MCF 10A (cell line): ENCODE measurements at places on chromosomes 7 and 10.

DNA sequence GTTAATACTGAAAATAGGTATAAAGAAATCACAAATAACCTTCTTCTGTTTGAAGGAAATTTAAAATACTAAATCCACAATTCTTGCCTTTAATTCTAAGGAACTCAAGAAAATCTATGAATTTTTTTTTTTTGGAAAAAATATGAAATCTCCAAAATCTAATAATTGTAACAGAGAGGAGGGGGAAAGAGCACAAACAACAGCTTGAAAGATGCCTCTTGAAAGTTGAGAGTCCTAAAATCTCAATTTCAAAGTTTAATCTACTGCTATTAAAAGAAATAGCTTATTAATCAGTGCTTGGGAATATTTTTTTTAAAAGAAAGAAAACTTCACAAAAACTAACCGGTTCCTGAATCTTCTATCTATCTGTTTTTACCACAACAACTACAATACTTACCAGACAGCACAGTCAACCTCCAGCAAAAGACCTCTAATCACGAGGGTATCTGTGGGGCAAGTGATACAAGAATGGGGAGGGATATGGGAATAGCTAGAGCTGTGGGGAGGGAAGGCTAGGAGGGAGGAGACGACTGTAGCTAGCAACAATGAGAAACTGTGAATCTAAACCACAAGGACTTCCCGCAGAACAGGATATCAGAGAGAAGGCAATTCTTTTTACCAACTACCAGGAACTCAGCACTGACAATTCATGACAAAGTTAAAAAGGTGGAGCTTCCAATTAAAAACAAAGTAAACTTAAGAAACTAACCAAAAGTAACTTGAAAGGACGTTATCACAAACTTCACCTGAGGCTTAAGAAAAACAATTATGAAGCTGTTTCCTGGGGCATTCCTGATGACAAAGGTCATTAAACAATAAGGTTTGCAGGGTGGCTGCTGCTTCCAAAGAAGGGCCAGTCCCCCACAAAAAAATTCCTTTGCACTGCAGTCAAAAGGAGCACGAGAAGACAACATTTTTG is at the start of gene USP54:
USP54 (minus strand) TSS at position 462 of the 919 bp plus-strand sequence. CDS start 15,684 bp downstream, outside the sequence.
- peak; percentile 26 for DNase-seq

DNA sequence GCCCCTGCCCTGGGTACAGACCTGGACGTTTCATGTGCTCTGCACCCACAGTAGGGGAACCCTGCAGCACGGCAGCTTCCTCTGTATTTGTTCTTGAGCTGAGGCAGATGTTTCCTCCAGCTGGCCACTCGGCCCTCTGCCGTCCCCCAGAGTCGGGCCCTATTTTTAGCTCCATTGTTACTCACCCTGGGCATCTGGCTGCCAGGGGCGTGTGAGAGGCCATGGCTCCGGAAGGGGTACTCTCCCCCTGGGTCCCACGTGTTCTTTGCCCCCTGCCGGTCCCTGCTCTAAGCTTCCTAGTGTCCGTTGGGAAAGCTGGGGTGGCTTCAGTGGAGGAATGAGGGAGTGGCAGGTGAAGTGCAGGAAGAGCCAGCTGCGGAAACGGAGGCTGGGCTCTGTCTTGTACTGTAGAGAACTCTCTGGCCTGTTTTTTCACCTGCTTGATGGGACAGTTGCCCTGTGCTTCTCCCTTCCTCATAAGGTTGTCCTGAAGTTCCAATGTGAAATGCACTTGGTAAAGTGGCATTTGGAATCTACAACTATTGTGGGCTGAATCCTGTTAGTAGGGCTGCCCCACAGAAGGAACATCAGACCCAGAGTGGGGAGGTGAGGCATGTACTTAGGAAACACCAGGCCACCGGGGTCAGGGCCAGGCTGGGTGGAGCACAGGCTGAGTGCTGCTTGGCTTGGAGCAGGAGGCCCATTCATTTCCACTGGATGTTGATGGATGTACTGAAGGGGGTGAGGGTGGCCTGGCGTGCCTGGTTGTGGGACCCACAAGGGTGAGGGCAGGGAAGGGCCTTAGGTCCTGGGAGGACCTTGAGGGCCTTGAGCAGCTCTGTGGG is 30.6 kb downstream of the PALD1 start:
- no peak for DNase-seq

DNA sequence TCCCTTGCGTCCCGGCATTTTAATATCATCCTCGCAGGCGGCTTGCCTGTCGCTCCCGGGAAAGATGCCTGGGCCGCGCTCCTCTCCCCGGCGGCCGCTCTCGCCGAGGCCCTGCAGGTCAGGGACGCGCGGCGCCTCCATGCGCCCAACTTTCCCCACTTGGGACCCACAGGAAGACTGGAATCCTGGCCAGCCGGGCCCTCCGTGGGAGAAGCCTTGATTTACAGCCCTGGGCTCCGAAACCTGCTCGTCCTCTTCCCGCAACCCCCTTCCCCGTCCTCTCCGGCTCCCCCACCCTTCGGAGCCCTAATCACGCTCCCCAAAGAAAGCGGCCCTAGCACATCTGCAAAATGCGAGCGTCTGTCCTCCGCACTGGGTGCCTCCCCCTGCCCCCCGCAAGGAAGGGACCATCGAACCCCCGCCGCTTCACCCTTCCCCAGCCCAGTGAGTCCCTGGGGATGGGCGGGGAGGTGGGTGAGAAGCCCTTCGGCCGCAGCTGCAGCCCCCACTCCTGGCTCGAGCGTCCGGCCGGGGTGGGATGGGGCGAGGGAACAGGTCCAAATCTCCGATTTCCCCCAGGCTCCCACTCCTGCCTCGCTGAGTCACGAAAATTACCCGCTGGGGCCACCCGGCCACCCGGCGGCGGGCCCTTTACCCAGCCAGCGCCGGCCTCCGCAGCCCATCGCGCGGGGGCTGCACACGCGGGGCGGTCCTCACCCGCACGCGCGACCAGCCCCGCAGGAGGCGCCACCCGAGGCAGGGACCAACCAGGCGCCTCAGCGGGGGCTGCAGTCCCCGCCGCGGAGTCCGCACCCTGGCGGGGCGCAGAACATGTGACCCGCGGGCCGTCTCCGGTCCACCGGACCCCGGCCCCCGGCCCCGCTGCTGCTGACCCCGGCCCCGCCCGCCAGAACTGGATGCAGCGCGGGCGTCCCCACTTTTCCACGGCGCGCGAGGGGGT is 695 bp downstream of the HSPA12A start:
- no peak for DNase-seq

GRCh38 chr7:29196191-29196590 is 1.6 kb downstream of the CHN2 start:
- DNase-seq = no peak

- DNase-seq = peak; percentile 67
Measured at GRCh38 chr10:117736655-117737054, 194.1 kb downstream of the EMX2 start.

- no peak for DNase-seq
Measured at GRCh38 chr7:45704683-45705016, 130.5 kb downstream of the ADCY1 start.

DNA sequence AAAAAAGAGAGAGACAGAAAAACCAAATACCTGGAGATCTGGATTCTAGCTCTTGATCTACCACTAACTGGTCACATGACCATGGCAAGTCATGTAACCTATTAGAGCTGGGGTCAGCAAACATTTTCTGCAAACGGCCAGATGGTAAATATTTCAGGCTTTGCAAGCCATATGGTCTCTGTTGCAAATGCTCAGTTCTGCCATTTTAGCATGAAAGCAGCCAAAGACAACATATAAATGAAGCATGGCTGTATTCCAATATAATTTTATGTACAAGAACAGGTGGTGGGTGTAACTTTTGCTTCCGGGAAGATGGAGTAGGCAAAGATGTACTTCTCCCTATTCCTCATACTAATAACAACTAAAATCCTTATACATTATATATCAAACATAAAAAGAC is 6.7 kb downstream of the FRA10AC1 start:
- DNase-seq = no peak

DNA sequence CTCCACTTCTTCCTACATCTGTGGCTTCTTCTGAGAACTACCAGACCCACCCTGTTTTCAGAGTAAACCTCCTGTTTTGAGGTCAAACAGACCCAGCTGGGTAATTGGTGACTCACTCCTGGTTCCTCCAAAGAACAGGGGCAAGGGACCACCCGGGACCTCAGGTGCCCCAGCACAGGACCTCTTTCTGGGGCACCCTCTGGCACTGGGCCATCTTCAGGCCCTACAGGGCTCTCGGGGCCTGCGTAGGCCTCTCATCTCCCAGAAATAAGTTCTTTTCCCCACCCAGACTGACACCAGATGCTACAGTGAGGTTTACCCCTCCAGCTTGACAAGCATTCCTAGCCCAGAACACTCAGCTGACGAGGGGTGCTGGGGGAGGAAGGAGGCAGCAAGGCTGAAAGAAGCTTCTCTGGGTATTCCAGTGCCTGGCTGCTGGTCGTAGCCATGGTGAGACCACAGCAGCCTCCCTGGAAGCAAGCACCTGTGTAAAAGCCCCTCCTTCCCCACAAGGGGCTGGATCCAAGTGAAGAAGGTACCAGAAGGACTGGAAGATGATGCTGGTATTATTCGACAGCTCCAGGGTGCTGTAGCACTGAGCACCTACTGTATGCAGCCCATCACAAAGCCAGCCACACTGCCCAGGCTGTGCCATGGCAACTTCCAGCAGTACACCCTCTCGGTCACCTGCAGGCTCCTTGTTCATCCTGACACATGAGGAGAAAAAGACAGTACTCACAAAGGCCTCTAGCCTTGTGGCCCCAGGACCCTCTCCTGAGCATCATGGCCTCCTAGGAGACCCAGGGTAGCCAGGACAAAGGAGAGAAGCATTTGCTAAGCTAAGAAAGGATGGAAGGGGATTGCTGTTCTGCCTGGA is 47.4 kb downstream of the ALOX5 start:
- no peak for DNase-seq

DNA sequence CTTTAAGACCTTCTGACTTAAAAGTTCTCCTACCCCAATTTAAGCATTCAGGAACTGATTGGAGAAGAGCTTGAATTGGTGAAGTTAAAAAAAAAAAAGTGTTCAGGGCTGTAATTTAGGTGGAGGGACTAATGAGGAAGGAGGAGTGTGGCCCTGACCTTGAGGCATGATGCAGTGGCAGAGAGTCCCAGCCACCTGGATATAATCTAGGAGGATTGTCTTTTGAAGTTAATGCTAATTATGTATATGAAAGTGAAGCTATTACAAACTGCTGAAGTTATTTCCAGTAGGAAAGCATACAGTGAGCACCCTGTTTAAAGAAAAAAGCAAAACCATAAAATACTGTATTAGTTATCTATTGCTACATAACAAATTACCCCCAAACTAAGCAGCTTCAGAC is 31.5 kb downstream of the ADD3 start:
- DNase-seq = no peak

- no peak for DNase-seq
Measured at GRCh38 chr10:28709001-28709710, 31.8 kb downstream of the BAMBI start.

GRCh38 chr7:141232286-141233051 is 158.6 kb downstream of the TMEM178B start:
- no peak for DNase-seq

DNA sequence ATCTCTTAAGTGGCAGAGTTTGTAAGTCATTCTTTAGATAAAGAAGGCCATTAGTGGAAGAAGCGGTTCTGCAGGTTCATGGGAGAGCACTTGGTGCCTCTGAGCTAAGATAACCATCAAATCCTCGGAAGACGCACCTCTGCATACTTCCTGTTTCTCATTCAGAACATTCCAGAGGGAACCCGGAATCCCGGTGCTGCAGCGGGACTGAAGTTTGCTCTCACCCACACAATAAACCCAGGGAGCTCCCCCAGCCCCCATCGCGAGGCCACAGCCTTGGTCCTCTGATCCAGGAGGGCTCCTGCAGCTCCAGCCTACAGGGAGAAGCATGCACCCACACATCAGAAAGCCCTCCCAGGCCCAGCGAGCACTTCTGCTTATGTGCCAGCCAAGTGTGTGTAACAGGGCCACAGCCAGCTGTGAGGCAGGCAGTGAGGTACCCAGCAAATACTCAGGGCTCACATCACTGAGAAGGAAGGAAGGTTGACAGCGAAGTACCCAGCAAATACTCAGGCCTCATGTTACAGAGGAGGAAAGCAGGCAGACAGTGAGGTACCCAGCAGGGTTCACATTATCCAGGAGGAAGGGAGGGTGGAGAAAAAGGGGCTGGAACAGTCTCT is 142.4 kb downstream of the DIP2C start:
- DNase-seq = no peak

- DNase-seq = no peak
Measured at GRCh38 chr7:19783541-19783940, 10.1 kb upstream of the TMEM196 start.

GRCh38 chr7:132941905-132942304 is 140.0 kb downstream of the CHCHD3 start:
- no peak for DNase-seq

- no peak for DNase-seq
Measured at GRCh38 chr7:33964417-33965182, 59.3 kb downstream of the BMPER start.

DNA sequence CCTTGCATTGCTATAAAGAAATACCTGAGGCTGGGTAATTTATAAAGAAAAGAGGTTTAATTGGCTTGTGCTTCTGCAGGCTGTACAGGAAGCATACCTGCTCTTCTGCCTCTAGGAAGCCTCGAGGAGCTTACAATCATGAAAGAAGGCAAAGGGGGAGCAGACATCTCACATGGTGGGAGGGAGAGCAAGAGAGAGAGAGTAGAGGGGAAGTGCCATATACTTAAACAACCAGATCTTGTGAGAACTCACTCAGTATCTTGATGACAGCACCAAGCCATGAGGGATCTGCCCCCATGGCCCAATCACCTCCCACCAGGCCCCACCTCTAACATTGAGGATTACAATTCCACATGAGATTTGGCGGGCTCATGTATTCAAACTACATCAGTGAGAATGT is 79.1 kb upstream of the HECW1 start:
- DNase-seq = no peak

DNA sequence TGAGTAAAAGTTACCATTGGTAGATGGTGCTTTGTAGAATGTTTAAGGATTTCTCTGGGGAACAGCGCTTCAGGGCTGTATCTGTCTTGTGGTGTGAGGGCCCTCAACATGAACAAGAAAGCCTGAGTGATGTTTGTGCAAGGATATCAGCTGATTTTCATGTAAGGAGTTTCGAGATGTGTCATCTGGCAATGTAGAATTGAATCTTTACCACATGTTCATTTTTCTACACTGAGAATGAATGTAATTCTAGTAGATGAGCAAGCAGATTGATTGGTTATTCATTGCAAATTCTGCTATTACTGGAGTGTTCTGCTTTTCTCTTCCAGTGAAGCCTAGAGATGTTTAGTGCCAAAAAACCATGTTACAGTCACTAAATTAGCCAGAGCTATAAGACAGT is 87.7 kb downstream of the ST7 start:
- DNase-seq = no peak

- DNase-seq = no peak
Measured at GRCh38 chr10:59493017-59493416, 130.7 kb upstream of the FAM13C start.

GRCh38 chr7:102296179-102296438 is 9.4 kb downstream of the SH2B2 start:
- no peak for DNase-seq
